ENCODE measurements at places on chromosomes 1 and 21. TPM values are rescaled to one million over a fixed set of nuclear protein-coding genes. Genes with fewer than 3 reads are reported as not detected.

- no peaks in the 10 kb centered on the region for H3K27me3 ChIP-seq
- no peak overlapping the region for H3K4me3 ChIP-seq
- H3K27ac ChIP-seq = peak overlapping the region; percentile 57
Observed at GRCh38 chr1:157442065-157442464, 110.2 kb downstream of the FCRL5 start.

DNA sequence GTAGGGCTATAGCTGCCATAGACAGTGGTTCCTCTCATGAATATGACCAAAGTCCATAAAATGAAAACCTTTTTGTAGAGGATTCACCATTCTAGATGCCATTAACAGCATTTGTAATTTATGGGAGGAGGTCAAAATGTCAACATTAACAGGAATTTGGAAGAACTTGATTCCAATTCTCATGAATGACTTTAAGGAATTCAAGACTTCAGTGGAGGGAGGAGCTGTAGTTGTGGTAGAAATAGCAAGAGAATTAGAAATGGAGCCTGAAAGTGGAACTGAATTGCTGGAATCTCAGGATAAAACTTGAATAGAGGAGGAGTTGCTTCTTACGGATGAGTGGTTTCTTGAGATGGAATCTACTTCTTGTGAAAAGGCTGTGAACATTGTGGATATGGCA lies 65.4 kb upstream of the ESRRG start:
- no peak overlapping the region for H3K27ac ChIP-seq
- peaks cover 2% of the 10 kb centered on the region for H3K4me1 ChIP-seq
- no peaks in the 10 kb centered on the region for H3K27me3 ChIP-seq
- no peak overlapping the region for H3K4me3 ChIP-seq

The CCDC30 gene
- 5.0 TPM for polyA plus RNA-seq

The CELA2B gene
- not detected for polyA plus RNA-seq
